ENCODE measurements at places on chromosomes 11 and 22.

GRCh38 chr11:82683029-82683428 lies 50.6 kb downstream of the FAM181B start:
- no peak for DNase-seq

DNA sequence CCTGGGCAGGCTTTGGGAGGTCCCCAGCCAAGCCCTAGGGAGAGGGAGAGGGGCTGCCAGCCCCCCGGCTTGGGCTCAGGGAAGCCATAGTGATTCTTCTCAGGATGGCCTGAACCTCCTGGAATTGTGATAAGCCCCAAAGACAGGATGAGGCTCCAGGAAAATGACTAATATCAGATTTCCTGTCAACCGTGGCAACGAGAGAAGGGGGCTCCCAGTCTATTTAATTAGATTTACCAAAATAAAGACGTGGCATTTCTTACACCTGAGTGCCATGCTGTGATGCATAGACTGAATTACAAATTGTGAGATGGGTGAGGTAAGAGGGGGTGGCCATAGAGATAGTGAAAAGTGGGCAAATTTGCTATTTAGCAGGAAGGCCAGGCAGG lies 20.4 kb downstream of the SERPINH1 start:
- DNase-seq = no peak

DNA sequence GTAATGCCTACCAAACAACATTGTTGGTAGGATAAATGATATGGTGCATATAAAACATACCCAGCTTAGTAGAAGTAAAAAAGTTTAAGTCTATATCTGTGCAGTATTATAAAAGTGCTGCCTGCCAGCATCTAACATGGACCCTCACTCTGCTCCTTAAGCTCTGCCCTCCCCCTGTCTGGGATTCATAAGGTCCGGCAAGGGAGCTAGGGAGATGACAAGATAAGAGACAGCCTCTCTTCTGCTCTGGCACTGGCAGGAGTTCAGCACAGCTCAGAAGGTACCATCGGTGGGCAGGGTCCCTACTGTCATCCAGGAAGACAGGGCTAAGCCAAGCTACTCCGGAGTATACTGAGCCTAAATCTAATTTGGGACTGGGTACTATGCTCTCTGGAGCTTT lies 42.8 kb downstream of the TRIM66 start:
- no peak for DNase-seq

DNA sequence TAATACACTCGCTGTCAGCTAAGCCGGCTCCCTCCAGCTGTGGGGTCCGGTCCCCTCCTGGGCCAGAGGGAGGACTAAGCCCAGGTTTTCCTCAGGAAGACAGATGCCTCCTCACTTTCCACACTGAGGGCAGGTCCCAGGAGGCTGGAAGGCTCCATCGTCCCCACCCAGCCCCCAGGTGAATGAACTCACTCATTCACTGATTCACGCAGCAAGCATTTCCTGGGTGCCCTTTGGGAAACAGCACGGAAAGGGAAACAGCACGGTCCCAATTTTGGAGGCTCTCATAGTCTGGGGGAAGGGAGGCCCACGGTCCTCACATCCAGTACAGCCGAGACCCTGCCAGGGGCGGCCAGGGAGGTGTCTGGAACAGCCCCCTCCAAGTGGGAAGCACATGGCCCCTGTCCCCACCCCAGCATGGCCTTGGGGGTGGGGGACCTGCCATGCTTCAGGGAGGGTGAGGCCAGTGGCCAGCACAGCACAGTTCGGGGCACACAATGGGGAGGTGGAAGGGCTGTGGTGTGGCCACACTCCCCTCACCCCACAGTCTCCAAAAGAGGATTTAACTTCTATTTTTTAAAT lies 9.3 kb upstream of the TH start:
- DNase-seq = no peak

GRCh38 chr11:123247496-123247799 lies 52.4 kb upstream of the CLMP start:
- DNase-seq = no peak

- DNase-seq = no peak
Measured at GRCh38 chr11:61718046-61718531, 34.3 kb upstream of the MYRF start.

DNA sequence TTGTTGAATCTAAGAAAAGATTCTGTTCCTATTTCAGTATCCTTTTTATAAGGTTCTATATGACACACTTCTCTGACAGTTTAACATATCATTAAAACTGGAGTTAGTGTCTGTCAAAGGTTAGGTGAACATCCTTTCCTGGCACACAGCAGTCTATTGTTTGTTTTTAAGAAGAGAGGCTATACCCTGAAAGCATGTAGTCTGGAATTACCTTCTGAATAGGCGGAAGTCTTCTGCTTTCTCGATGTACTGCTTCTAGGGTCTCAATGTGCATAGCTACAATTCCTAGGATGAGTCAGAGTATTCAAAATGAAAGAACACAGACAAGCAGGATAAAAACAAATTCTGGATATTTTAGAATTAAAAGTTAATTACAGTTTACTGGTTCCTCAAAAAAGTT lies 188.6 kb downstream of the SWAP70 start:
- DNase-seq = peak; percentile 35

- DNase-seq = no peak
Measured at GRCh38 chr11:78199653-78200015, 10.9 kb downstream of the USP35 start.

- no peak for DNase-seq
Measured at GRCh38 chr11:123364080-123364479, 66.0 kb upstream of the GRAMD1B start.

DNA sequence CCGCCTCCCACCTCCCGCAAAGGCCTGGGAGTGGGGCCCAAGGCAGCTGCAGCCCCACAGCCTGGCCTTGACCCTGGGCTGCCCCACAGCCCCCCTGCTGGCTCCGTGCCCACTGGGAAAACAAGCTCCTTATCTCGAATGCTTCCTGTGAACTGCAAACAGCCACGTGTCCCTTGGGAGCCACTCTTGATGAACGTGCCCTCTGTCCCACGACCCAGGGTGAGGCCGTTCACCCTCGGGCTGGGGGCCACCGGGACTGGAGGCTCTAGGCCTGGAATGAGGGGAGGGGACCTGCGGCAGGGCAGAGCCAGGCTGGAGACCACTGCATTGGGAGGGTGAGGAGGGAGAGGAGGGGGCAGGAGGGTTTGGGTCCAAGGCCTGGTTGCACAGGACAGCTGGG lies 9.5 kb downstream of the H19 start:
- no peak for DNase-seq

Data from brain microvascular endothelial cell (primary cell).